Left kidney (tissue), 8 donors: ENCODE measurements at places on chromosomes 3 and 15.

- no peak for DNase-seq
These were observed 111.7 kb downstream of the LMLN start for GRCh38 chr3:198071602-198072287.

- no peak for DNase-seq
These were observed 869.1 kb downstream of the TBL1XR1 start for GRCh38 chr3:176328198-176328597.

GRCh38 chr3:100709842-100710260 lies 557 bp downstream of the TFG start:
- DNase-seq: peak; percentile 53

DNA sequence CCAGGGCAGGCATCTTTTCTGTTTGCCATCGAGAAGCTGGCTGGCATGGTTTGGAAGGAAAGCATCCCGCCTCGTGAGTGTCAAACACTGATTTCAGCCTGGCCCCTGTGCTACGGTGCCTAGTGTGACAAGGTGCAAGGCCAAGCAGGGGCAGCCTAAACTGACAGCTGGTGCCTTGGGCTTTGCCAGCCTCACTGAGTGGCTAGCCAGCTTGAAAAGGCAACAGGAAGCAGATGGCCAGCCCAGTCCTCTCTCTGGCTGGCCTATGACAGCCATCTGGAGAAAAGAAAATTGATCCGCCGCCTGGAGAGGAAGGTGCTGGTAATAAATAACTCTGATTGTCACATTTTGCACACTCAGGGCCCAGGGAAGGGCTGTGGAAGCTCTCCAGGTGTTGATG lies 52.2 kb downstream of the C3orf85 start:
- DNase-seq: no peak

GRCh38 chr15:66961407-66961884 lies 104.0 kb upstream of the SMAD3 start:
- peak; percentile 31 for DNase-seq

GRCh38 chr3:278300-279064 lies 81.9 kb downstream of the CHL1 start:
- DNase-seq: no peak

DNA sequence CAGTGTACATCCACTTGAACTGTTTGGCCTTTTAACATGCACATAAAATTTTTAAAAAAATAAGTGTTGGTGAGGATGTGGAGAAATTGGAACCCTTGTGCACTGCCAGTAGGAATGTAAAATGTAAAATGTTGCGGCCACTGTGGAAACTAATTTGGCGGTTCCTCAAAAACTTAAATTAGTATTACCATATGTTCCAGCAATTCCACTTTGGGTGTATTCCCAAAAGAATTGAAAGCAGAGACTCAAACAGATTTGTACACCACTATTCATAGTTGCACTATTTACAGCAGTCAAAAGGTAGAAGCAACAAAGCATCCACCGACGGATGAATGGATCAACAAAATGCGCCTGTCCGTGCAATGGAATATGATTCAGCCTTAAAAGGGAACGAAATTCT lies 55.2 kb upstream of the SEC61A1 start:
- DNase-seq: no peak

GRCh38 chr15:69600556-69601085 lies 148.0 kb downstream of the RPLP1 start:
- DNase-seq: no peak

DNA sequence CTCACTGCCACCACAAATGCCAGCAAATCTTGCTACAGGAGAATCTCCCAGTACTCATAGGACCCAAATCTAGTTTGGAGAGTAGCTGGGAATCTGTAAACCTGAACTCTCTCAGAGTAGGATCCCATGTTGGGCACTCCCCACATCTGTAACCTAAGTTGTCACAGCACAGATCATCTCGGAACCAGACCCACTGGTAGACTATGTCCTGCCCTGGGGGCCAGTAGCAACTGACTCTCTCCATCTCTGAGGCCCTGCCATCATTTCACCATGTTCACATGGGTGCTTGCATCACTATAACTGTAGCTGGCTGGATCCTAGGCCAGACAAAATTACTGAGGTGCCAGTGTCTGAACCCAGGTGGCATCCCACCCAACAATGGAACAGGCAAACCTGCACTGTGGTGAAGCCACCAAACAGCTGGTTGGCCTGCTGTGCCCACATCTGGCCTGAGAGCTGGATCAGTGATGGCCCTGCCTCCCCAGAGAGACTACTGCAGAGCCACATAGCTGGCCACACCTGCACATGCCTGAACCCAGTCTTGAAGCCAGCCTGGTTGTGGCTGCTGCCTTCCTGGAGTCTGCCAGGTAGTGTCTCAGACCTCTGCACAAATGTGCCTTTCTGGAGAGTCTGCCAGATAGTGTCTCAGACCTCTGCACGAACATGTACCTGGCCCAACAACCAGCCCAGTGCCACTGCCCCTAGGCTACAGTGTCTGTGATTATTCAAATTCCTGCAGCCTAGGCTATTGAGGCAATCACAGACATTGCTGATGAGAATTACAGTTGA lies 82.0 kb downstream of the ISL2 start:
- no peak for DNase-seq

DNA sequence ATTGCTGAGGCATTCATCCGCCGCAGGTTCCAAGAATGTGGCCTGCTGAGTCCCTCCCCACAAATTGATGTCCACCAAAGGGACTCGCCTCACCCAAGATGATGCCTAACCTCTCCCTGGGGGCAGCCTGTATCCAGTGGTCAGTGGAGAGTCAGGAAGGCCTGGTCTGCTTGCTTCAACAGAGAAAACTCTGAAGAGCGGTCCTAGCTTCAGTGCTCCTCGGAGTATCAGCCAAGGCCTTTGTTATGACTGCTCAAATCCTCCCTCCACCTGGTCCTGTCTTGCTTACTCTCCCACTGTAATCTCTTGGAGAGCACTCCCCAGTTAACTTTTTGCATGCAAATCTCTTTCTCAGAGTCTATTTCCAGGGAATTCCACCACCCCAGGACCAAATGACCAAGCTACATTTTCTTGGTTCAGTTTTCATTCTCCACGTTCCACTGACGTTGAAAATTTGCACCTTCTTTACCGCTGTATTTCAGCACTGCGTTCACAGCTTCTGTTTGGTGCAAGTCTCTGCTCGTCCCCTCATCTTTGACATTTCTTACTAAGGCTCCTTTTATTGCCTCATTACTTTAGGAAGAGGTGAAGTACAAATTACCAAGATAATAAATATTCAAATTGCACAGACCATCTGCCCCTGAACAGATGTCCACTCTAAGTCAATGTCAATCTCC lies 22.3 kb downstream of the CMTM7 start:
- no peak for DNase-seq

DNA sequence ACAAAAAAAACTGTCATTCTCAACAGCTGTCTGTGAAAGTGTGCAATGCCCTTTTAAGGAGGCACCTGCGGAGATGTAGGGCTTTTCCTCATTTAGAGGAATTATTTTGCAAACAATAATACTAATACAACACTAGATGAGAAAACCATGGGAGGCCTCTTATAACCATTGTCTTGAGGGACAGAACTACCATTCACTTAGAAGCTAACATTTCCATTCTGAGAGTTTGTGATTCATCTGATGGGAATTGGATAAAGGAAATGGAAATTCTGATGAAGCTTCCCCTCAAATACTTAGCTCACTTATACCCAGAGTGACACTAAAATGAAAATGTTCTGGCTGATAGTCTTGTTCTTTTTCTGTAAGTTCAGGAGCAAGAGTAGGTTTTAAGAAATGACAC lies 147.7 kb downstream of the CADPS start:
- DNase-seq: no peak

- DNase-seq: no peak
These were observed 195.1 kb downstream of the DTWD1 start for GRCh38 chr15:49815950-49816349.

- no peak for DNase-seq
These were observed 107.5 kb downstream of the CHCHD6 start for GRCh38 chr3:126811530-126811929.

DNA sequence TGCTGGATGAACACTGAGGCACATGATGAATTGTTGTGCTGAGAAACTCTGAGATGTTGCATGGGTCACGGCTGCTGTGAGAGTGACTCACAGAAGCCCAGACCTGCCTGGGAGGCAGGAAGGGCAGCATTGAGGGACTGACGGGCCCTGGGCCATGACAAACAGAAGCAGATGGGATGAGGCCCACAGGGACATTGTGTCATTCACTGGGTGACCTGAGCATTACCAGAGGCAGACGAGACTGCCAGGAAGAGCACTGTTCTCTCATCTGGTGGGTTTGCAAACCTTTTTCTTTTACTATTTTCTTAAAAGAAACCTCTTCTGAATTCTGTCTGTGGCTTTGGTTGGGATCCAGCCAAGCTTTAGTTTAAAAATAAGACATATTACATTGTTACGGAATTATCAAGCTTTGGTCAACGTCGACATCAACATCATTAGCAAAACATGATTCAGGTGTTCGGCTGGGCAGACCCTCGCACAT lies 67.8 kb downstream of the BDH1 start:
- no peak for DNase-seq

DNA sequence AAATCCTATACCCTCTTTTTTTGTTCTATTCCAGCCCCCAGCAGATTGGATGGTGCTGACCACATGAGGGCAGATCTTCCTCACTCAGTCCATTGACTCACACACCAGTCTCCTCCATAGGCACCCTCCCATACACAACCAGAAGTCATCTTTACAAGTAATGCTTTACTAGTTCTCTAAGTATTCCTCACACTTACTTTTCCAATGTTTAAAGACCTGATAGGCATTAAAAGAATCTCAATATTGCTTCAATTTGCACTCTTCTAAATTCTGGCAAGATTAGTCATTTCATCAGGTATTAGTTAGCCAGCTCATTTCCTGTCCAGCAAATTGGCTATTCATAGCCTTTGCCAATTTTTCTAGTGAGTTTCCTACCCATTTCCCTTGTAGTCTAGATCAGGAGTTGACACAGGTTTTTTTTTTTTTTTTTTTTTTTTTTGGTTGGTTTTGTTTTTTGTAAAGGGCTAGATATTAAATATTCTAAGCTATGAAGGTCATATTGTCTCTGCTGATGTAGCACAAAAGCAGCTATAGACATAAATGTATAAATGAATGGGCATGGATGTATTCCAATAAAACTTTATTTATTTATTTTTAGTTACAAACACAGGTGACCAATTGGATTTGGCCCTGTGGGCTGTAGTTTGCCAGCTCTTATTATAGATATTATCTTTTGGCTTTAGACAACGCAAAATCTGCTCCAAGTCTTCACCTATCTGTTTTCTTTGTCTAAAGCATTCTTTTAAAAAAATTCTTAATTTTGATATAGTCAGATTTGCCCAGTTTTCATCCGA lies 76.1 kb downstream of the ABHD5 start:
- DNase-seq: no peak

- no peak for DNase-seq
These were observed 157.2 kb downstream of the LRRC28 start for GRCh38 chr15:99408236-99409096.
